Epithelial cell of esophagus (primary cell): ENCODE measurements at places on chromosomes 3 and 15.
A peak's percentile ranks its signal among the peaks of the same experiment; 100 is the strongest.

GRCh38 chr3:161559177-161559998, 62.8 kb downstream of the OTOL1 start:
- DNase-seq, result peak; percentile 54

- DNase-seq, result peak; percentile 77
Measured at GRCh38 chr15:73908030-73908821, 18.0 kb upstream of the LOXL1 start.

GRCh38 chr15:41919954-41920538, 26.2 kb upstream of the SPTBN5 start:
- DNase-seq, result no peak

- no peak for DNase-seq
Measured at GRCh38 chr3:13851091-13851849, 28.6 kb downstream of the WNT7A start.

DNA sequence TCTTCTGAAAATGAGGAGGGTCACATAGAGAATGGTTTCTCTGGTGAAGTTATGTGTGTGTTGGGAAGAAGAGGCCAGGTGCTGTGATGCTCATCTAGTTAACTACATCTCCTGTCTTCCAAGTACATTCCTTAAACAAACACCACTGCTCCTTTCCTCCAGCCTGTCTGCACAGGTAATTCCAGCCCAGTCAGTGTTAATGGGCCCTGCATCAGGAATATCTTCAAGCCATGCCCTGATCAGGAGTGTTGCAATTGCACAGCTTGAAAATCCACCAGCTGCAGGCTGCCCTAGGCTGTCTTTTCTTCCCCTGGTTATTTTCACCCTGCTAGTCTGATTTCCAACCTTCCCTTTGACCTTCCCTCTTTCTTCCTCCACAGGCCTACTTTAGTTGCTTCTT, 41.9 kb upstream of the LMOD3 start:
- DNase-seq, result peak; percentile 72

- peak; percentile 98 for DNase-seq
Measured at GRCh38 chr3:115790759-115791158, 167.4 kb downstream of the GAP43 start.

DNA sequence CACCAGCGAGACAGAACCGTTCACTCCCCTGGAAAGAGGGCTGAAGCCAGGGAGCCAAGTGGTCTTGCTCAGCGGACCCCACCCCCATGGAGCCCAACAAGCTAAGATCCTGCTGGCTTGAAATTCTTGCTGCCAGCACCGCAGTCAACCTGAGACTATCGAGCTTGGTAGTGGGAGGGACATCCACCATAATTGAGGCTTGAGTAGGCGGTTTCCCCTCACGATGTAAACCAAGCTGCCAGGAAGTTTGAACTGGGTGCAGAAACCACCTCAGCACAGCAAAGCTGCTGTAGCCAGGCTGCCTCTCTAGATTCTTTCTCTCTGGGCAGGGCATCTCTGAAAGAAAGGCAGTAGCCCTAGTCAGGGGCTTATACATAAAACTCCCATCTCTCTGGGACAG, 151.0 kb downstream of the MBNL1 start:
- no peak for DNase-seq

DNA sequence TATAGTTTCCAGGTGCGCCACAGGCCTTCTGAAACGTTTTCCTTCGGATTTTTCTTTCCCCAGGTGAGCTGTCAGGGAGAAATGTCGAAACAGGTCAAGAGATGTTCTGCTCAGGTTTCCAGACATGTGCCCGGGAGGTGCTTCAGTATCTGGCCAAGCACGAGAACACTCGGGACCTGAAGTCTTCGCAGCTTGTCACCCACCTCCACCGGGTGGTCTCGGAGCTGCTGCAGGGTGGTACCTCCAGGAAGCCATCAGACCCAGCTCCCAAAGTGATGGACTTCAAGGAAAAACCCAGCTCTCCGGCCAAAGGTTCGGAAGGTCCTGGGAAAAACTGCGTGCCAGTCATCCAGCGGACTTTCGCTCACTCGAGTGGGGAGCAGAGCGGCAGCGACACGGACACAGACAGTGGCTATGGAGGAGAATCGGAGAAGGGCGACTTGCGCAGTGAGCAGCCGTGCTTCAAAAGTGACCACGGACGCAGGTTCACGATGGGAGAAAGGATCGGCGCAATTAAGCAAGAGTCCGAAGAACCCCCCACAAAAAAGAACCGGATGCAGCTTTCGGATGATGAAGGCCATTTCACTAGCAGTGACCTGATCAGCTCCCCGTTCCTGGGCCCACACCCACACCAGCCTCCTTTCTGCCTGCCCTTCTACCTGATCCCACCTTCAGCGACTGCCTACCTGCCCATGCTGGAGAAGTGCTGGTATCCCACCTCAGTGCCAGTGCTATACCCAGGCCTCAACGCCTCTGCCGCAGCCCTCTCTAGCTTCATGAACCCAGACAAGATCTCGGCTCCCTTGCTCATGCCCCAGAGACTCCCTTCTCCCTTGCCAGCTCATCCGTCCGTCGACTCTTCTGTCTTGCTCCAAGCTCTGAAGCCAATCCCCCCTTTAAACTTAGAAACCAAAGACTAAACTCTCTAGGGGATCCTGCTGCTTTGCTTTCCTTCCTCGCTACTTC, 3.8 kb downstream of the BHLHE40 start:
- DNase-seq, result peak; percentile 56

DNA sequence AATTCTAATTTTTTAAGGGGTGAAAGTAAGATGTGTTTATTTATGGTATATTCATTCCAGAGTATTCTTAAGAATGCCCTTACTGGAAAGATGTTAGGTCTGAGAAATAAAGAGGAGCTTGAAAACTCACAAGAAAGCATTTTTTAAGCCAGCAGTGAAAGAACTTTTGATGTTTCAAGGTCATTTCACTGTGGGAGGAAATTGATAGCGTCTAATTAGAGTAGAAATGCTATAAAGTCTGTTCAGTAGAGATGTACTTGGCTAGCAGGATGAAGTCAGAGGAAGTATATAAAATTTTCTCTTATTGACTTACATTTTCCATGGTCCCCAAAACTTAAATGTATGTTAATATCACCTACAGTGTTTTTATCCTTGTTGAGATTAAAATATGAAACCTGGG, 354.6 kb downstream of the CNTN6 start:
- no peak for DNase-seq

GRCh38 chr15:76185716-76186115, 125.6 kb downstream of the ETFA start:
- peak; percentile 82 for DNase-seq

GRCh38 chr3:11226042-11226370, 46.2 kb upstream of the ATG7 start:
- no peak for DNase-seq

GRCh38 chr3:141305436-141305835, 62.9 kb upstream of the ZBTB38 start:
- DNase-seq, result peak; percentile 45

DNA sequence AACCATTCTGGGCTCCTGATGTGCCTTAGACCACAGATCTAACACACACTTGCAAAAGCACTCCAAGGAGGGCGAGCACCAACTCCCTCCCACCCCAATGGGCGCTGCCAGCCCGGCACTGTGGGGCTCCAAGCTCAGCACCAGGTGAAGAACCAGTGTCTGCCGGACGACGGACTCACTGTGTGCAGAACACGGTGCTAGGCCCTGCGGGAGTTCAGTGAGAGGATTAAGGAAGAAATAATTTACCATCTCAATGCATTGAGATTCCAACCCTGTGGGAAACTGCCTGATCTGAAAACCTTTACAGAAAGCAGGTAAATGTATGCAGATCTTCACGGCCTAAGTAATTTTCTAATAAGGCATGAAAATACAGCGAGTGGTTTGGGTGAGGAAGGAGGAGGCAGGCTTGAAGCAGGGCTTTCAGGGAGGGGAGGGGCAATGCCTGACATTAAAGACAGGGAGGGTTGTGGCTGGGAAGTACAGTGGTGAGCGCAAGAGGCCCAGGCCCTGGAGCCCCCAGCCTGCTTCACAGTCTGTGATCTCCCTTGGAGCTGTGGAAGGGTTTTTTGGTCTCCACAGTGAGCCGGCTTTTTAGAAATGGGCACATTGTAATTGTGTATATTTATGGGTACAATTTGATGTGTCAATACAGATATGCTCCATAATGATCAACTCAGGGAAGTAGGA, 35.6 kb upstream of the CHRNB4 start:
- no peak for DNase-seq

- DNase-seq, result peak; percentile 8
Measured at GRCh38 chr3:182861348-182861747, 68.0 kb downstream of the ATP11B start.

DNA sequence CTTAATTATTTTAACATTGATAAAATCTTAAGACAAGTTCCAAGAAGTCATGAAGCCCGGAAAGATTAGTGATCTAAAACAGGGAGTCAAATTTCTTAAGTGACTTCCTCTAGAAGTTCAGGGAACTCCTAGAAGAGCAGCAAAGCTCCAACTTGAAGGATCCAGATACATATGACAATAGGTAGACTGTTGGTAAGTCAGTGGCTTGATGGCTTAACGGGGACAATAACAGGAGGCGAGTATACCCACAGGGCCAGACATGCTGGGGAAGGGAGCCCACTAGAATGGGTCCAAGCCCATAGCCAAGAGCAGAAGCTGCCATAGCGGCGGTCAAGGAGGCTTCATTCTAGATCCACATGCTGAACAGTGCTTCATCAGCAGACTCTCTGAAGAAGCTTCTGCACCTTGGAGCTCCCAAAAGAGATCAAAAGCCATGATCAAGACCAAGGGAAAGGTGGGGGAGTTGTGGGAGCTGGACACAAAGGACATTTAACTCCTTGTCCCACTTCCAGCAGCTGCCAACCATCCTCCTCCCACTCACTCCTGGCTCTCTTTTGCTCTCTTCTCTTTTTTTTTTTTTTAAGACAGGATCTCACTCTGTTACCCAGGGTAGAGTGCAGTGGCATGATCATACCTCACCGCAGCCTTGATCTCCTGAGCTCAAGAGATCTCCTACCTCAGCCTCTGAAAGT, 10.2 kb upstream of the CA12 start:
- no peak for DNase-seq

GRCh38 chr15:98650417-98651035, 2.2 kb downstream of the IGF1R start:
- no peak for DNase-seq

- DNase-seq, result no peak
Measured at GRCh38 chr15:67161881-67162280, 92.6 kb downstream of the AAGAB start.
